ENCODE measurements at places on chromosomes 2 and 18.

DNA sequence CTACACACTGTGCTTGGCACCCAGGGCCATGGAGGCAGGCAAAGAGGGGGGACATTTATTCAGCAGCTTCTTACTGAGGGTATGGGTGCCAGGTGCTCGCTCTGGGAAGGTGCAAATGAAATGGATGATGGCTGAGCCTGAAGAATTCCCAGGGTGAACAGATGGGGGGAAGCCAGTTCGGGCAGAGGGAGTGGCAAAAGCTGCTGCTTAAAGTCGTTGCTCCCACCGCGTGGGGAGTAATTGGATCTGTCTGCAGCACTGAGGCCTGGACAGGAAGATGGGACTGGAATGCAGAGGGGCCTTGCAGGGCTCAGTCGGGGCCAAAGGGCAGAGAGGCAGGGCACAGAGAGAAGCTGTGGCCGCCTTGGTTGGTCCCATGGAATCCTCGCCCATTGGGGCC, 51.2 kb downstream of the NEDD4L start:
- DNase-seq: no peak

- DNase-seq: peak; percentile 74
Observed at GRCh38 chr2:196242131-196242620, 70.8 kb upstream of the STK17B start.

GRCh38 chr2:54074606-54075341, 40.6 kb upstream of the ACYP2 start:
- DNase-seq: no peak

DNA sequence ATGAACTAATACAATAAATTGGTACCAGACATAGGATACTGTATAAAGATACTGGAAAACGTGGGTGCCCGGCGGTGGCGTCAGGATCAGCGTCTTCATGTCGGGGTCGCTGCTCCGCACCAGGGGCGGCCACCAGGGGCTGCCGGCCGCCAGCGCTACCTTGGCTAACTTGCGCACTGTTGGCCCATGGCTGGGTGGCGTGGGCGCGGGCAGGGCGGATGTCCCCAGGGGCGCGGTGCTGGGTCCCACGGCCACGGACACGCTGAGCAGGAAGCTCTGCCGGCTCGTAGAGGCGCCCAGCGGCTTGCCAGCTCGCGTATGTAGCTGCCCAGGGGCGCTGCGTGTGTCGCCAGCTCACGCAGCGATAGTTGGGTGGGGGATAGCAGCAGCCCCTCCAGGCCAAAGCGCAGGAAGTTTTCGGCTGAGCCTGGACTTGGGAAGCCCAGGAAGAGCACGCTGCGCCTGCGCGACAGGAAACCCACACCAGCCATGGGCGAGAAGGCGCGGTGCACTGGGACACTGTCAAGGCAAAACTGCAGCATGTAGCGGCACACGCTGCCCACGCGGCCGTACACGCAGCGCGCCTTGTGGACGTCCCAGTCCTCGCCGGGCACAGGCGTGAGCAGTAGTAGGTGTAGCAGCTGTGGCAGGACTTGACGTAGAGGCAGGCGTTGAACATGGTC, 299.9 kb downstream of the CCDC74A start:
- DNase-seq: no peak

- no peak for DNase-seq
Observed at GRCh38 chr2:8662239-8662879, 19.5 kb upstream of the ID2 start.

GRCh38 chr2:231612109-231612455, 19.4 kb downstream of the TEX44 start:
- DNase-seq: no peak

GRCh38 chr2:46073540-46074046, 223.6 kb upstream of the EPAS1 start:
- DNase-seq: no peak

- DNase-seq: no peak
Observed at GRCh38 chr2:46257476-46257875, 39.7 kb upstream of the EPAS1 start.

GRCh38 chr2:1935476-1935875, 191.2 kb upstream of the PXDN start:
- no peak for DNase-seq

GRCh38 chr18:13809531-13810255, 14.3 kb upstream of the MC5R start:
- DNase-seq: no peak

DNA sequence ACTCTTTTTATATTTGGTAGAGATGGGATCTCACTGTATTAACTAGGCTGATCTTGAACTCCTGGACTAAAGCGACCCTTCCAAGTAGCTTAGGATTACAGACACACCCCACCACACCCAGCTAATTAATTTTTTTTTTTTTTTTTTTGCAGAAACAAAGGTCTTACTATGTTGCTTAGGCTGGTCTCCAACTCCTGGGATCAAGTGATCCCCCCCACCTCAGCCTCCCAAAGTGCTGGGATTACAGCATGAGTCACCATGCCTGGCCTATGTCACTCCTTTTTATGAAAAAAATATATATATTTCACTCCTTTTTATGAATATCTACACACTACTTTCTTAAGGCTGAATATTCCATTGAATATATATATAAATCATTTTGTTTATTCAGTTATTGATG, 162.8 kb downstream of the MGAT5 start:
- no peak for DNase-seq

GRCh38 chr2:84458551-84459017, 496 bp downstream of the SUCLG1 start:
- no peak for DNase-seq

DNA sequence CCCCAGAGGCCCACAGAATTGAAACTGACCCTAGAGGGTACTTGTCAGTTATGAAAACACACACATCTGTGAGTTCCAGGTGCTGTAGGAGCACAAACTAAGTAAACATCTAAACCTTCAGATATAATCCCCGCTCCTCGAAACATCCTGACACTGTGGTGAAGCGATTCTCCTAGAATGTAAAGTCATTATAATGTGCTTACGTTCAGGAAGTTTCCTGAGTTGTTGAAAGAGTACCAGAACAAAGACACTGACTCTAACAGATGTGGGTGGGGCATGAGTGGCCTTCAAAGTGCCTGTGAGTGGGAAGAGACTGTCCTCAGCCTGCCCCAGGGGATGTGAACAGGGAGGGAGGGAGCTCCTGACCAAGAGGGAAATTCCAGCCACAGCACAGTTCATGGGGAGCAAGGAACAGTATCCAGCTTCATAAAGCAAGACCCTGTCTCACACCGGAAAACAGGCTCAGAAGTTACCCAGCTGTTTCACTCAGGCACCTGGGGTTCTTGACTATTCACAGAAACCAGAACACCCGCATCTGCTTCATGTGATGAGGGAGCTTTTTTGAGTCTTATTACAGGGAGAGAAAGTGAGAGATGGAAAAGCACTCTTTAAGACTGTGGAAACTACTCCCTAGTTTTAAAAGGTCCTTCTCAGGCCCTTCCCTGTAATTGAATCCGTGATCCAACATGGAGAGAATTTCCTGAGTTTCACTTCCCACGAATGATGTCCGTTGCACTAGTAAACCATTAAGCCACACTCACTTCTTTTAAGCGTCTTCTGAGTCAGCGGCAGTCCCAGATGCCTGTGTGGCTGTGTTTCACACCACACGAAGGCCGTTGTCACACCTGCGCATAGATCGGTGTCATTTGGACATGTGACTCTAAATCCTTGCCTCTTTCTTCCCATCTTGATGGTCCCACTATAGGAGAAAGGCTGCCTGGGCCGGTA, 88.6 kb upstream of the EML6 start:
- DNase-seq: peak; percentile 70

DNA sequence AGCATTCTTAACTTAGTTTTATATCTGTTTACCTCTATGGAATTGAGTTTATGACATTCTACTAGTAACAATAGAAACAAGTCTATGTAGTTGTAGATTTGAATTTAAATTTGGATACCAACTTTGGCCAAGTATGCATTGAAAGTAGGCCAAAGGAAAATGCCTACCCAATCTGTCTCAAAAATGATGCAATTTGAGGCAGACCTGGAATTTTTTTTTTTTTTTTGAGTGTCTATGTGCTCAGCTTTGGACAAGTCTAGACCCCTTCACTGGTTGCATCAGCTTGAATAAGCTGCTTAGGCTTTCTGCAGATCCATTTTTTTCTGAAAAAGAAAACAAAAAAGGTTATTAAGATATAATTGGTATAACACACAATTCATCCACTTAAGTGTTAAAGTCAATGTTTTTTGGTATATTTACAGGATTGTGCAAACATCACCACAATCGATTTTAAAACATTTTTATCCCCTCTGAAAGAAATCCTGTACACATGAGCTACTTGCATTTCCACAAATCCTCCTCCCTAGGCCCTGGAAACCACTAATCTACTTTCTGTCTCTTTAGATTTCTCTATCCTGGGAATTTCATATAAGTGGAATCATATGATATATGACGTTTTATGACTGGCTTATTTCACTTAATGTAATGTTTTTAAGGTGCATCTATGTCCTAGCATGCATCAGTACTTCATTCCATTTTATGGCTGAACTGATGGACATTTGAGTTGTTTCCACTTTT, 185.1 kb upstream of the CCDC68 start:
- no peak for DNase-seq

- no peak for DNase-seq
Observed at GRCh38 chr2:216756435-216756834, 61.1 kb upstream of the IGFBP5 start.

DNA sequence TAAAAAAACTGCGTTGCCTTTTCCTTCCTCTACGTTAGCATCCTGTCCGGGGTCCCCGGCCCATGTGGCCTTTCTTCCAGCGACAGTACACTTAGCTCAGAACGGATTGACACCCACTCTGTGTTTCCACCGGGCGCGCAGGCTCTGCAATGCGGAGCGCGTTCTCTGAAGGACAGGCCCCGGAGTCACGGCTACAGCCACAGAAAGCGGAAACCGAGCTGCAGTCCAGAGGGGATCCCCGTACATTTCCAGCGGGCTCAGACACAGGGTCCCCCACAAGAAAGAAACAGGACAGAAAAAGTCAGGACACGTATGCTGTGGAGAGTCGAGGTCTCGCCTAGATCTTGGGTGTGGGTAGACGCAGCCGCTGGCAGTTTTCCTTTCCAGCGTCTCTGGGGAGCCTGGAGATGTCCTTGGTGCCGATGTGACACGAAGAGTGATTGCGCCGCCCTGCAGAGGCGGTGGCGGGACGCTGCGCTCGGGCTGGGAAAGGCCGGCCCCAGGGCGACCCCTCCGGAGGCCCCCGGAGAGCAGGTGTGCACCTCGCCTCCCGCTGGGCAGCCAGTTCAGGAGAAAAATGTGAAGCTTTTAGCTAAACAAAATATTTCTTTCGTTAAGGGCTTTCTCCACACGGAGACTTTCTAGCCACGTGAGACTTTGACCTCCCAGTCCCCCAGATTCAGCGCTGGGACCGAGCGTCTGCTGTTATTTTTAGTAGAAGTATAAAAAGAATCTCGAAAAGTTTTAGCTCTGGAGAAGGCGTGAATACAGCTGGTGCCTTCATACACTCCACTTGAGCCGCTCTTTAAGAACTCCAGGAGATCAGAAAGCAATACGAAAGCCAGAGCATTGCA, 1.3 kb upstream of the ACKR3 start:
- peak; percentile 82 for DNase-seq
